Stimulated activated CD8-positive, alpha-beta memory T cell treated with anti-CD3 and anti-CD28 coated beads, Interleukin-4, amount 100 ng/mL, for 4 hours (primary cell): ENCODE measurements at places on chromosomes 2 and 18.

GRCh38 chr18:59540780-59541179 is 156.4 kb downstream of the CCBE1 start:
- DNase-seq, result no peak

GRCh38 chr2:228853151-228853550 is 417.9 kb downstream of the PID1 start:
- no peak for DNase-seq

GRCh38 chr18:3596637-3597384 is 146.8 kb downstream of the TGIF1 start:
- no peak for DNase-seq

DNA sequence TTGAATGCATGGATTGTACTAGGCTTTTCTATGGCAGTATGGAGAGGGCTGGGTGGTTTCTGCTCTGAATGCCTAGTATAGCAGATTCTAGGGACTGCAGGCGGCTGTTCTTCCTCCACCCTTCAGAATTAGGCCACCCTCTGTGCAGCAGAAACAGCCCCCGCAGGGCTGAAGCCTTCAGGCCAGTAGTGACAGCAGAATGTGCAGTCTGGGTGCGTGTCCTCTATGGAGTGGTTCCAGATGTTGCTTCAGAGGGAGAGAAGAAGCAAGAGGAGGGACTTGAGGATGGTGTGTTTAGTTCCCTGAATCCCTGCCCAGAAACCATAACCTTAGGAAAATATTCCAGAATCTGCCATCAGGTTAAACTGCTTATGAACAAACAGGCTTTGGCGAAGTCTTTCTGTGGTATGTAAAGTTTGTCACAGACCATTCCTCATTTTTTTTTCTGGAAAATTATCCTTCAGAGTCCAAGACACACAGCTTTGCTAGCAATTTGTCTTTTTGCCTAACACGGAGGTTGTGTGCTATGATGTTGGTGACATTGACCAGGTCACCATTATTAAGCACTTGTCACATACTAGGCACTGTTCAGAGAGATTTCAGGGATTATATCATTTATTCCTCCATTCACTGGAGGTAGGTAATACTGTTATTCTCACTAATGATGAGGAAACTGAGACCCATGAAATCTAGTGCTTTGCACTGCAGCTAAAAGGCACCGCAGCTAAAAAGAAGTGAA is 21.1 kb downstream of the CASP10 start:
- DNase-seq, result no peak

GRCh38 chr2:121777699-121778058 is 22.2 kb downstream of the TSN start:
- DNase-seq, result no peak

DNA sequence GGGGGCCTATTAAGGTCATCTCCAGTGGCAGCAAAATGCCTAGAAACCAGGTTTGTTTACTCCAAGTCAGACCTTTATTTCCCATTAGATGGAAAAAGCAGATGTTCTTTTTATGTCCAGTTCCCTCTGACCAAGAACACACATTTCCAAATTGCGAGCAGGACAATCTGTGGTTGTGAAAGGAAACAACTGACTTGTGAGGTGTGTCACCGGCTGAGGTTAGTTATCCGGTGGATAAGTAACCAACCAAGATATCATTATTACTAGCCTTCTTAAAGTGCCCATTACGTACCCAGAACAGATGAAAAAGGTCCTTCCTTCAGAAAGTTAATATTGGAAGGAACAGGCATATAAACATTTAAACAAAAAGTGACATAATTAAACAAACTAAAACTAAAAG is 112.9 kb downstream of the THADA start:
- DNase-seq, result no peak

DNA sequence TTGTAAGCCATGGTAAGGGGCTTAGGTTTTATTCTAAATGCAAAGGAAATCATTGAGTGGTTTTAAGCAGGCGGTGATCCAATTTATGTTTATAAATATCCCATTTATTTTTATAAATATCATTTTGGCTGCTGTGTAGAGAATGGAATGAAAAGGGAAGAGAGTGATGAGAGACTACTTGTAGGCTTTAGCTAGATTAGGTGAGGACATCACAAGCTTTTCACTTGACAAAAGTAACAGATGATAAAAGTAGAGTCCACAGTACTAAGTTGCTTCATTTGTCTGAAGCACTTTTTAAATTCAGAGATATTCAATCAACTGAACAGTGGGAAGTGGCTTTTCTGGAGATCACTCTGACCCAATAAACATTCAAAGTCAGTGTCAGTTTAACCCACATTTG is 65.4 kb upstream of the FSHR start:
- DNase-seq, result no peak

GRCh38 chr2:213213186-213213585 is 61.8 kb upstream of the IKZF2 start:
- no peak for DNase-seq
